Lung microvascular endothelial cell (primary cell): ENCODE measurements at places on chromosomes 3 and 15.

- DNase-seq: peak; percentile 75
These were observed 113.3 kb downstream of the SMAD6 start for GRCh38 chr15:66815318-66815717.

GRCh38 chr15:32866454-32867312 lies 148.9 kb downstream of the GREM1 start:
- DNase-seq: no peak

DNA sequence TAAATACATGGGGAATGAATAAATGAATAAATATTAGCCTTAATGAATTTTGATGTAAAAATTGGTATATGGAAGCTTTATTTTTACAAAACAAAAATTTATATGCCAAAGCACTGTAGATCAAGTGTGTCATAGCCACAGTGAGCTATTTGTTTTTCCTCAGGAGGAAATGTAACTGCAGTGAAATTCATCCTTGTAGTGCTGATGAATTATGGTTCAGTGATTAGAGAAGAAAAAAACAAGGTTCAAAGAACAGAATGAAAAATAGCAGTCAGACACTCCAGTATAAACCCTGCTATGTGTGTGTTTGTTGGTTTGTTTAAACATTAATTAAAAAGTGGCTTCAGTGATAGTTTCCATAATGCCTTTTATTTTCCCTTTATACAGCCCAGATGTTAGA lies 228.0 kb upstream of the GPR149 start:
- no peak for DNase-seq

DNA sequence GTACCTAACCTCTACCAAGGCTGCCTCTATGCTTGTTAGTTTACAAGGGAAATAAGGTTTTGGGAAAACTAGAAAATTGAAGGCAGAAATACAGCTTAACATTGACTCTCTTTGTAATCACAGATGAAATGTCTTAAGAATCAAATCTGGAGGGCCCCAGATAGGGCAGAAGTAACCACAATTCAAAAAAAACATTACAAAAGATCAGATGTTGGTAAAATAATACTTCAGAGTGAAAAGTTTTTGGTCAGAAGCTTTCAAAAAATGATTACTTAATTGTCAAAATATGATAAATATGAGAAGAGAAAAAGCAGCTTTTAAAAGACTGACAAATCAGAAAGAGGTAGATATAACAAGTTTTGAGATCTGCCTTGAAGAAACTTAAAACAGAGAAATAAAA lies 425.1 kb upstream of the NECTIN3 start:
- DNase-seq: no peak

- DNase-seq: no peak
These were observed 58.9 kb upstream of the KY start for GRCh38 chr3:134709561-134710312.

GRCh38 chr15:70318594-70319465 lies 221.1 kb upstream of the TLE3 start:
- DNase-seq: no peak

GRCh38 chr3:175608356-175608755 lies 749.2 kb downstream of the NAALADL2 start:
- no peak for DNase-seq

- no peak for DNase-seq
These were observed 39.1 kb downstream of the GASK1A start for GRCh38 chr3:43018246-43018645.

DNA sequence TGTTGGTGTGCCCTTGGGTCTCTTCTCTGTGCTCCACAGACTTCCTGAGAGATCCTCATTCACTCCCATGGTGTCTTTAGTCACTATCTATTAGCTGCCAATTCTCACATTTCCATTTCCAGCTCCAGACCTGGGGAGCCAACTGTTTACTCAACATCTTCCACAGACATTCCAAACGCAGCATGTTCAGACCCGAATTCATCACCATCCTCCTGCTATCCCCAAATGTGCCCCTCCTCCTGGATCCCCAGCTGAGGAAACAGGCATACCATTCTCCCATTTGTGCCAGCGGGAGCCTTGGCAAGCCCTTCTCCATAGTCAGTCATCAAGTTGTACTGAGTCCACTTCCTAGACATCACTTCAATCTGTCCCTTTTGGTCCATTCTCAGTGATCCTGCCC lies 67.1 kb downstream of the TAMM41 start:
- DNase-seq: no peak

- no peak for DNase-seq
These were observed 34.8 kb downstream of the FAM3D start for GRCh38 chr3:58631742-58632141.

DNA sequence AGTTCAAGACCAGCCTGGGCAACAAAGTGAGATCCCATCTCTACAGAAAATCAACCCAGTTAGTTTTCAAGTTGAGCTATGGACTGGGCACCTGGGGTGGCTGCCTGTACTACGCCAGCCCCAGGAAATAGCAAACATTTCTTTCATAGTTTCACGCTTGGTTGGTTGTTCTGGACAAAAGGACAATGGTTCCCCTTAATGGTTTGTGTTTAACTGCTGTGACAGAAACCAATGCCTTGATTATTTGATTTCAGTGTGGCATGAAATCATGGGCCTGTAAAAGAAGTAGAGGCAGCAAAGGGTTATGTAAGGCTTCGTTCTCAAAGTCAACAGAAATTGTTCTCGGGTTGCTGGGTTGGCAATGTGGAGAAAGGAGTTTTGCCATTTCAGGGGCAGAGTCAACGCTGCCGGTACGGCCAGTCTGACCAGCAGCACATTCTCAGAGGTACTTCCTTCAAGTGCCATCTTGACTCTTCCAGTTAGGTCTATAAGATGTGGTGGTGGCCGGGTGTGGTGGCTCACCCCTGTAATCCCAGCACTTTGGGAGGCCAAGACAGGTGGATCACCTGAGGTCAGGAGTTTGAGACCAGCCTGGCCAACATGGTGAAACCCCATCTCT lies 12.7 kb downstream of the LCMT2 start:
- no peak for DNase-seq

GRCh38 chr3:120101624-120102023 lies 7.4 kb upstream of the GSK3B start:
- DNase-seq: no peak

DNA sequence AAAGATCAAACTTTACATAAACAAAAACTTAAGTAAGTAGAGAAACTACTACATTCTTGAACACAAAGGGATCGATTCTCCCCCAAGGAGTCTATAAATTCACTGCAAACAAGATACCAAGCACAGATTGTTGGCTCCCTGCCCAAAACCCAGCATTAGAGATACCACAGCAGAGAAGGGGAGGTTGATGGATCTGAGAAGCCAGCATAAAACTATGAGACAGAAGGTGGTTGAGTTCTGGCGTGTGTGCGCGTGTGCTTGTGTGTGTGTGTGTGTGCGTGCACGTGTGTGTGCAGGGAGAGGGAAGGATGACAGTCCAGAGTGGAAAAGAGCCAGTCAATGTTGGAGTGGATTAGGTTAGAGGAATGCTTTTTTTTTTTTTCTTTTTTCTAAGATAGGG lies 143.2 kb upstream of the PRR20G start:
- no peak for DNase-seq

GRCh38 chr3:110307065-110307809 lies 764.4 kb upstream of the NECTIN3 start:
- DNase-seq: no peak

- no peak for DNase-seq
These were observed 20.7 kb upstream of the TIMP4 start for GRCh38 chr3:12179441-12179840.

GRCh38 chr3:143875546-143875945 lies 27.3 kb upstream of the SLC9A9 start:
- DNase-seq: peak; percentile 5

DNA sequence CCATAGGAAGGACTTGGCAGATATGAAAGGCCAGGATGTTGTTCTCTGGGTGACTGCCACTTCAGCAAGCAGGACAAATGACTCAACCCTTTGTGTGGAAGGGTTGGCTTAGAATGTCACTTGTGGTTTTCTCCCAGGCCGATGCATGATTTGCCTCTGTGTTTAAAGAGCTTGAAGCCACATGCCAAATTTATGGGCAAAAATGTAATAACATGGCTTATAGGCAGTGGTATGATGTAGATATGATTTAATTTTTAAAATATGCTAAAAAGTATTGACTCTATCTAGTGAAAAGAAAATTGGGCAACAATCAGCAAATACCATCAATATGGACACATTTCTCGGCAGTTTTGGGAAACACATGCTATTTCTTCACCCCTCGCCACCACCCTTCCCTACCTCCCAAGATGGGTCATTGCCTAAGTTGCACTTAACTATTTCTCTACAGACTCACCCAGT lies 114.6 kb downstream of the CYP19A1 start:
- DNase-seq: peak; percentile 85

- no peak for DNase-seq
These were observed 123.9 kb downstream of the ANO10 start for GRCh38 chr3:43497905-43498365.

DNA sequence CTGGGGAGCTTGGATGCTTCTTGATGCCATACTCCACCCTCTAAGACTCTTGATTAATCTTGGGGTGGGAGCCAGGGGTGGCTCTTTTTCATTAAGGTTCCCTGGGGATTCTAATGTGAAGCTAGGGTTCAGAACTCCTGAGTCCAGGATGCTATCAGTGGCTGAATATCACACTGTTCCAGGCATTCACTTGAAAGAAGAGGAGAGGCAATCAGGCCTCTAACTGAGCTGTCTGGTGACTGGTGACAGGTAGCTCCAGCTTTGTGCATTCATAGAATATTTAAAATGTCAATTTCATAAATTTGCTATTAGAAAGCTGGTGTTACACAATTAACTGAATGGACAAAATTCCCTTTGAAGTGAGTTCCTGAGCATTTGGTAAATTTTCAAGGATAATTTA lies 139.0 kb downstream of the CHDH start:
- DNase-seq: no peak

GRCh38 chr3:11434563-11435096 lies 162.4 kb downstream of the ATG7 start:
- DNase-seq: no peak

- DNase-seq: peak; percentile 95
These were observed 74.7 kb downstream of the MAGI1 start for GRCh38 chr3:65963787-65964677.

GRCh38 chr3:75295013-75295412 lies 369.1 kb upstream of the FRG2C start:
- DNase-seq: no peak

- DNase-seq: no peak
These were observed 8.6 kb downstream of the ATP13A4 start for GRCh38 chr3:193546129-193546528.

- no peak for DNase-seq
These were observed 53.7 kb downstream of the PDIA5 start for GRCh38 chr3:123120573-123120972.

- no peak for DNase-seq
These were observed 834.1 kb upstream of the GBE1 start for GRCh38 chr3:82595530-82595929.

DNA sequence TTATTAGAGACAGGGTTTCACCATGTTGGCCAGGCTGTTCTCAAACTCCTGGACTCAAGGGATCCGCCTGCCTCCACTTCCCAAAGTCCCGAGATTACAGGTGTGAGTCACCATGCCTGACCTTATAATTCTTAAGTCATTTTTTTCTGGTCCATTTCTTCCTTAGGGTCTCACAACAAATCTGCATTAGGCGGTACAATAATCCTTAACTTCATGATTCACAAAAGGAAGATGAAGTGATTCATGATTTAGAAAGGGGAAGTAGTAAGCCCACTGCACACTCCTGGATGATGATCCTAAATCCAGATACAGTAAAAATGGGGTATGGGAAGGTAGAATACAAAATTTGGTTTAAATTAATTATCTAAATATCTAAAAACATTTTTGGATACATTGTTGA lies 45.0 kb upstream of the TKT start:
- no peak for DNase-seq

DNA sequence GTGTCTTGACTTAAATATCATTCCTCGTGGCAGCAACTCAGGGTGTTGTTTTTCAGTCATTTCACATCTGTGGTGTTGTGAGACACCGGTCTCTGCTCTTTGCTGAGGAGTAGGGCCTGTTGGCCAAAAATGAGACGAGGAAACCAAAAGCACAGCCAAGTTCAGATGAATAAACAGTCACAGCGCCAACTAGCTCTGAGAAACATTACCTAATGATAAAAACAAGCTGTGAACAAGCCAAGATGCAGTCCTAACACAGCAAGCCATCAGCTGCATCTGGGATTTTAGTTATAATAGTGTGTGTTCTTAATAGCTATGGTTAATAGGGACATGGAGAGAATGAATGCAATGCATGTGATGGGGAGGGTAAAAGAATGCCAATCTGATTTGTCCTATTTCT lies 843.4 kb upstream of the DPPA4 start:
- no peak for DNase-seq

DNA sequence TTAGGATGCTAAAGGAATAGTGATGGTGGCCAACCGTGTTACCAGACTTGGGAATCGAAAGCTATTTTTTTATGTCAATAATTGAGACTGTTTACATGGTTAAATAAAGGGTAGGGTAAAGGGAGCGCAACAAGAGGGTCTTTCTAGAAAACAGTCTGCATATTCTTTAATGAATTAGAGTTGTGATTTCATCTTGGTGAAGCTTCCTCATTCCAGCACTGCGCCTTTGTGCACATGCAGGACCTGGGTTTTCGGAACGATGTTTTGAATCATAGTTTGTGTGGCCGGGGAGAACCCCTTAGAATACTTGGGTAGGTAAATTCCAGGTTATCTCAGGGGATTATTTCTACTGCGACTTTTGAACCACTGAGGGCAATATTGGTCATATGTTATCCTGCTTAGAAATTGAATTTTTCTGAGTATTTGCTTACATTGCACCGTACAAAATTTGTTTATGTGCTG lies 1.3 kb downstream of the PIK3CA start:
- peak; percentile 42 for DNase-seq

GRCh38 chr3:50117120-50117519 lies 28.4 kb downstream of the RBM5 start:
- no peak for DNase-seq

- no peak for DNase-seq
These were observed 6.3 kb upstream of the BHLHE40 start for GRCh38 chr3:4972652-4973643.

- no peak for DNase-seq
These were observed 3.5 kb downstream of the NAALADL2 start for GRCh38 chr3:174862666-174863065.

- DNase-seq: peak; percentile 59
These were observed 5.5 kb downstream of the CSRNP1 start for GRCh38 chr3:39147711-39148434.

- DNase-seq: no peak
These were observed 18.9 kb upstream of the ST3GAL6 start for GRCh38 chr3:98744283-98744682.

DNA sequence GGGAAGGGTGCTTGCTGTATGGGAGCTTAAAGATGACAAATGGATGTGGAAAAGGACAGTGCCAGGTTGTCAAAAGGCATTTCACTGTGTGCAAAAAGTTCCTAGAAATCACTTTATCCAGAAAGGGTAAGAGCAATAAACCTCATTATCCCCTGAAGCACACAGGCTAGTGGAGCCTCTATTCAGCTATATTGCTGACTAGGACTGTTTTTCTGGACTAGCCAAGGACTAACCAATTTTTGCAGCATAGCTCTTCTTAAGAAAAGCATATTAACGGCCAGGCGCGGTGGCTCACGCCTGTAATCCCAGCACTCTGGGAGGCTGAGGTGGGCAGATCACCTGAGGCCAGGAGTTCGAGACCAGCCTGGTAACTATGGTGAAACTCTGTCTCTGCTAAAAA lies 64.8 kb downstream of the MLH1 start:
- DNase-seq: no peak
